ENCODE measurements at places on chromosomes 13 and 19.

GRCh38 chr13:104086210-104086609 lies 1020.0 kb upstream of the SLC10A2 start:
- no peak for DNase-seq

DNA sequence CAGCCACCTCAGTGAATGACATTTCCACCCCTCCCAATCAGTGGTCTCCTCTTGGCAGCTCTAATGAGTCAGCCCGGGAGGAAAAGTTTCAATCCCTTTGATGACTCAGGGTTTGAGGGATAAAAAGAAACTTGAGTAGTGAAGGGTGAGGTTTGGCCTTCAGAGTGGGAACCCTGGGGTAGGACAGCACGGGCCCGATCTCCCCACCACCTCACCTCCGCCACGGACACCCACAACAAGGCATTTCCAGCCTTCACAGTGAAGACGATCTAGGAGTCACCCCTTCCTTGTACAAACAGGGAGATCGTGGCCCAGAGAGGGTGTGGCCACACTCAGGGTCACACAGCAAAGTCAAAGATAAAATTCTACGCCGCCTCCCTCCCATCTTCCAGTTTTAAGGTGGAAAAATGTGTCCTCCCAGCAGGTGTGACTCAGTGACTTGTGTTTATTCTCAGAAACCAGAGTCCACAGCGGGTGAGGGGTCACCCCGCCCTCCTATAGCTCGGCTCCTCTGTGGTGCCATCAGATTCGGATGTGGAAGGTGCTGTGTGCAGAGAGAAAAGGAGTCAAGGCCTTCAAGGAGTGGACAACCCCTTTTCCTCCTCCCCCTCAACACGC lies 12.3 kb downstream of the CIB3 start:
- no peak for DNase-seq

- DNase-seq = no peak
These were observed 4.8 kb downstream of the ZBTB7A start for GRCh38 chr19:4061683-4062418.

- no peak for DNase-seq
These were observed 18.6 kb downstream of the ITM2B start for GRCh38 chr13:48251611-48252081.

DNA sequence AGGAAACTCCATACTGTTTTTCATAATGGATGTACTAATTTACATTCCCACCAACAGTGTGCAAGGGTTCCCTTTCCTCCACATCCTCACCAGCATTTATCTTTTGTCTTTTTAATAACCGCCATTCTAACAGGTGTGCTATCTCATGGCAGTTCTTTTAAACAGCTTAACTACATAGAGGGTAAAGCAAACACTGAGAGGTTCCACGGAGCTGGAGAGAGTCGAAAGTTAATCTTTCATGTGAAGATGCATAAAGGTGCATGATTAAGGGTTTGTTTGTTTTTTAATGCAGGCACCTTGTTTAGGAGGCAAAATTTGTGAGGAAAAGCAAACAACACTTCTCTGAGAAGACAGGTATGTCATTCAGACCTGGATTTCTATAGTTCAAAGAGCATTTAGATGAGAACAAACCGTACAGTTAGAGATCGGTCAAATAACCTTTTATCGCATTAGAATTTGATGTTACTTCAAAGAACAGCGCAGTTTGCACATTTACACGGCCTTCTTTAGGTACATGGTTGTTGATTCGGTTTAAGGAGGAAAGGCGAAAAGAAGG lies 193.9 kb downstream of the RBM26 start:
- no peak for DNase-seq

DNA sequence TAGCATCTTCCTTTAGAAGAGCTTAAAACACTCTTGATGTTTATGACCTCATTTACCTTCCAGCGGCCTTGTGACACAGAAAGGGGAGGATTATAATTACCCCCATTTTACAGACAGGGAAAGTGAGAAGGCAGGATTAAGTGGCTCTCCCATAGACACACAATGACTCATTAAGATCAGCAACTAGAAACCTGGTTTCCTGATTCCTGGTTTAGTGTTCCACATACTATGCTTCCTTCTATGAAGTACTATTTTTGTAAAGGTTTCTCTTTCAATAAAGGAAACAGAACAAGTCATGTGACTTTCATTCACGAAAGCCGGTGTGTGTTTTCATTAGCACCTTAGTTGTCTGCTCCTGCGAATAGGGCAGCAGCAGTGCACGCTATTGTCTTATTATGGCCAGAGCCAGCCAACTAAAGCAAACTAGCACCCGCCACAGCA lies 8.3 kb downstream of the IRS2 start:
- no peak for DNase-seq

- peak; percentile 55 for DNase-seq
These were observed 36.6 kb upstream of the POMP start for GRCh38 chr13:28622286-28622685.

DNA sequence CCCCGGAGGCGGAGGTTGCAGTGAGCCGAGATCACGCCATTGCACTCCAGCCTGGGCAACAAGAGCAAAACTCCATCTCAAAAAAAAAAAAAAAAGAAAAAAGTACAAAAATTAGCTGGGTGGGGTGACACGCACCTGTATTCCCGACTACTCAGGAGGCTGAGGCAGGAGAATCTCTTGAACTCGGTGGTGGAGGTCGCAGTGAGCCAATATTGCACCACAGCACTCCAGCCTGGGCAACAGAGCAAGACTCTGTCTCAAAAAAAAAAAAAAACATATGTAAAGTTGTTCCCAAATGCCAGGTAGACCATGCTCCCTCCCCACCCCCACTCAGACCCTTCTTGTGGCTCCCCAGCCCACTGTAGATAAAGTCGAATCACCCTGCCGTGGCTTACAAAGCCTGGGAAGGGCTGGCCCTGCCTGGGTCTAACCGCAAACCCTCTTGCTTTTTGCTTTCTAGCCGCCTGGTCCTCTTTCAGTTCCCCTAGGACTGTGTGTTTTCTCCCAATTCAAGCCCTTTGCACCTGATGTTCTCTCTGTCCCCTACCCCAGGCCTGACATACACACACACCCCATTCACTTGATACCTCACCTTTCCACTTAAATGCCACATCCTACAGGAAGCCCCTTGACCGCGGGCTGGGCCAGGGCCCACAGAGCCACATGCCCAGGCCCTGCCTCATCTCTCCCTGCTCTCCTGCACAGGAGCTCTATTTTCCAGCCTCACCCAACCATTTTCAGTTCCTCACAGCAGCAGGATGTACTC lies 34.4 kb downstream of the MAP4K1 start:
- no peak for DNase-seq

- DNase-seq = no peak
These were observed 56.4 kb downstream of the ZNF568 start for GRCh38 chr19:36972571-36972970.

- DNase-seq = peak; percentile 60
These were observed 110.2 kb downstream of the STK24 start for GRCh38 chr13:98466634-98467236.

DNA sequence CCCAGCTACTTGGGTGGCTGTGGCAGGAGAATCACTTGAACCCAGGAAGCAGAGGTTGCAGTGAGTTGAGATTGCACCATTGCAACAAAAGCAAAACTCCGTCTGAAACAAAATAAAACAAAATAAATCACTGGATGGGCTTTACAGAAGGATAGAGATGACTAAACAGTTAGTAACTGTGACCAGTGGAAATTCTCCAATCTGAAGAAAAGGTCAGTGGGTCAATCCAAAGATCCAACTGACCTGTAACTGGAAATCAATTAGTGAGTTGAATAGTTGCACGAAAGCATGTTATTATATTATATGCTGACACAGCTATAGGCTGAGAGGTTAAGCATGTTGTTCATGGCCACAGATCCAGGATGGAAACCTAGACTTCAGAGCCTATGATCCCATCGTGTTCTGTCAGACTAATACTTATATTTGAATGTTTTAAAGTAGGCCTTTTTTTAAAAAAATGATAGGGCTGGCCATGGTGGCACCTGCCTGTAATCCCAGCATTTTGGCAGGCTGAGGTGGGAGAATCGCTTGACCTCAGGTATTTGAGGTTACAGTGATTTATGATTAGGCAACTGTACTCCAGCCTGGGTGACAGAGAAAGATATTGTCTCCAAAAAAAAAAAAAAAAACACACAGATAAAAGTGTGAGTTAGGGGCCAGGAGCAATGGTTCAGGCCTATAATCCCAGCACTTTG lies 1.4 kb downstream of the ECH1 start:
- DNase-seq = no peak

- no peak for DNase-seq
These were observed 778.3 kb upstream of the PCDH20 start for GRCh38 chr13:62193919-62194318.

DNA sequence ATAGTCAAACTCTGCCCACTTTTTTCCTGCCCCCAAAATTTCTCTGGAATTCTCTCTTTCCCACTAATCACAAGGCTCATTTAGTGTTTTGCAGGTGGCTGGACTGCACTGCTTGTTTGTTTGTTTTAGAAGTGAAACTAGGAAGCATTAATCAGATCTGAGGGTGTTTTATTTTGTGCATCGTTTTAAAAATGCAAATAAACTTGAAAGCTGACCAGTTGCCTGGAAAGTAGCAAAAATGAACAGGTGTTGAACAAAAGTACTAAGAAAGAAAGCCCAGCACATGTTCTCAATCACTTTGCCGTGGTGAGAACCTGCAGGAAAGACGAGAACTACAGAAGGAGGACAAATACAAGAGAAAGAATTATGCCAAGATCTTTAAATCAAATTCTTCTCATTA lies 365.5 kb downstream of the PCDH9 start:
- DNase-seq = no peak

GRCh38 chr13:110400786-110401533 lies 93.9 kb downstream of the COL4A2 start:
- no peak for DNase-seq

GRCh38 chr19:3970808-3971598 lies at the start of gene DAPK3:
Gene DAPK3, minus strand, starts transcription at chr19:3971099. Its CDS starts 1,364 bp downstream, at chr19:3969735.
- peak; percentile 98 for DNase-seq

DNA sequence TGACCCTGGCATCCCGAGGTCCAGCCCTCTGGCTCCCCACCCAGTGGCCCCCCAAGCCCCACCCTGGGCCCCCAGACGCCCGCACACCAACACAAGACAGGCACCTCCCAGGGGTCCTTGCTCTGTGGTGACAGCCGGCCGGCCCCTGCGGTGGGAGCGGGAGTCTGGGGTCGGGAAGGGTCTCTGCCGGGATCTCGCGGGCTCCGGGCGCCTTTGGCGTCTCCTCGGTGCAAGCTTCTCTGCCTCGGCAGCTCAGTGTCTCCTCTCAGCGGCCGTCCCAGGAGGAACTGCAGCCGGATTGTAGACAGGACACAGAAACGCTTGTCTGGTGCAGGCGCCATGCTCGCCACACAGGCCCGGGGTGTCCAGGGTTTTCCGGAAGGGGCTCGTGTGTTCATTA lies 43.7 kb downstream of the TMEM255B start:
- peak; percentile 34 for DNase-seq

- DNase-seq = peak; percentile 63
These were observed 48.2 kb downstream of the STK24 start for GRCh38 chr13:98528663-98529064.

- DNase-seq = no peak
These were observed 2.8 kb upstream of the SLC25A15 start for GRCh38 chr13:40786568-40786996.

DNA sequence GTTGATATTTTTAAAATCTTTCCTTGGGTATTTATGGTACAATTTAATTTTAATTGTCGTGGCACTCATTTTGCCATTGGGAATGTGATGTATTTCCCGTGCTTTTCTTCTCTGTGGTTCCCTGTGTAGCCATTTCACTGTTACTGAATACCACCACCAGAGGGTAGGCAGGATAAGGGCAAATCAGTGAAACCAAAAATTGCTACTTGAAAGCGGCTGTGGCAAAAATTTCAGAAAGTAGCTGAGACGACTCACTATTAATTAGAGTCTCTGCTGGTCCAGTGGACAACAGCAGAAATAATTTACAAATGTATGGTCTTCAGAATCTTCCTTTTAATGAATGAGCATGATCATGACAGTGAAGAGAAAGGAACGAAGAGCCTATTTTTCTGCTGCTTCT lies 34.4 kb upstream of the MIR17HG start:
- no peak for DNase-seq

- DNase-seq = no peak
These were observed 3.4 kb downstream of the ZNF430 start for GRCh38 chr19:21023901-21024300.

DNA sequence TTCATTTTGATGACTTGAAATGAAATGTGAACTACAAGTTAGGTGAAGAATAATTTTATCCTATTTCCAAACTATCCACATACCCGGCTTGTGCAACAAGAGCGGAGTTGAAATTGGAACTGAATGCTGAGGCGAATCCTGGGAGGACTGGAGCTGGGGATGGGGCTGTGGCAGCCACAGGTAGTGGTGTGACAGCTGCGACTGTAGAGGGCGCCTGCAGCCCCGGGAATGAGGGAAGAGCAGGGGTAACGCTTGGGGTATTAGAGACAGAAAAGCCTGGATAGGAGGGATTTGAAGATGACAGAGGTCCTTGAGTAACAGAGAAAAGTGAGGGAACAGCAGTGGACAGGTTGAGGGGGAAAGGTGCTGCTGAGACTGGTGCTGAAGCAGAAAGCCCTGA lies 22.0 kb upstream of the STOML3 start:
- DNase-seq = no peak

DNA sequence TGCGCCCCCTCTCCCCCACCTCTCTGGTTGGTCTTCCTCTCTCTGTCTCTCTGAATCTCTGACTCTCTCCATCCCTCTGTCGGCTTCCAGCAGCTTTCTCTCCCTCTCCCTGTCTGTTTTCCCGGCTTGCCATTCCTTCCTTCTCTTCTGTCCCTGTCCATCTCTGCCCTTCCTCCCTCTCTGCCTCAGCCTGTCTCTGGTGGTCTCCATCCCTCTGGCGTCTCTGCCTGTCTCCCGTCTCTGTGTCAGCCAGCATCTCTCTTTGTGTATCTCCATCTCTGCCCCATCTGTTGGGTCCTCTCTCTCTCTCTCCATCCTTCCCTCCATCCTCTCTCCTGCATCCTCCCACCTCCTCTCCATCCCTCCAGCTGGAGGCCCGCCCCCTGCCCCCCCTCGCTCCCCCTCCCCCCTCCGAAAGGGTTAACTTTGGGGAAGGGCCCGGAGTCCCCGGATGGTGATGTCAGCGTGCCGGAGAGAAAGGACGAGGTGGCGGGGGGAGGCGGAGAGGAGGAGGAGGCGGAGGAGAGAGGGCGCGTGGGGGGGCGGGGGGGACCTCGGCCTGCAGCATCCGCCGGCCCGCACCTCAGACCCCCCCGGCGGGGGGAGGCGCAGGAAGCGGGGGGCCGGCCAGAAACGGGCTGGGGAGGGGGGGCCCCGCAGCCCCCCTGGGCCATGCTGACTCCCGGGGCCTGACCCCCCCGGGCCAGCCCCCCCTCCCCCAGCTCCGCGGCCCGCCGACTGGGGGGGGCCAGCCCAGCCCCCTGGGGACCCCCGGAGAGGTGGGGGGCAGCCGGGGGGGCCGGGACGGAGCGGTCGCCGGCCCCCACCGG lies at the start of gene BRSK1:
TSS of gene BRSK1 (plus strand) at position 450 of the 830 bp plus-strand sequence. CDS start 446 bp downstream, outside the sequence.
- DNase-seq = peak; percentile 67
